ENCODE measurements at places on chromosomes 2 and 18.

- no peak for DNase-seq
Measured at GRCh38 chr2:222798528-222798927, 62.3 kb upstream of the ACSL3 start.

GRCh38 chr2:108612153-108612513 is 77.9 kb downstream of the LIMS1 start:
- DNase-seq = no peak

DNA sequence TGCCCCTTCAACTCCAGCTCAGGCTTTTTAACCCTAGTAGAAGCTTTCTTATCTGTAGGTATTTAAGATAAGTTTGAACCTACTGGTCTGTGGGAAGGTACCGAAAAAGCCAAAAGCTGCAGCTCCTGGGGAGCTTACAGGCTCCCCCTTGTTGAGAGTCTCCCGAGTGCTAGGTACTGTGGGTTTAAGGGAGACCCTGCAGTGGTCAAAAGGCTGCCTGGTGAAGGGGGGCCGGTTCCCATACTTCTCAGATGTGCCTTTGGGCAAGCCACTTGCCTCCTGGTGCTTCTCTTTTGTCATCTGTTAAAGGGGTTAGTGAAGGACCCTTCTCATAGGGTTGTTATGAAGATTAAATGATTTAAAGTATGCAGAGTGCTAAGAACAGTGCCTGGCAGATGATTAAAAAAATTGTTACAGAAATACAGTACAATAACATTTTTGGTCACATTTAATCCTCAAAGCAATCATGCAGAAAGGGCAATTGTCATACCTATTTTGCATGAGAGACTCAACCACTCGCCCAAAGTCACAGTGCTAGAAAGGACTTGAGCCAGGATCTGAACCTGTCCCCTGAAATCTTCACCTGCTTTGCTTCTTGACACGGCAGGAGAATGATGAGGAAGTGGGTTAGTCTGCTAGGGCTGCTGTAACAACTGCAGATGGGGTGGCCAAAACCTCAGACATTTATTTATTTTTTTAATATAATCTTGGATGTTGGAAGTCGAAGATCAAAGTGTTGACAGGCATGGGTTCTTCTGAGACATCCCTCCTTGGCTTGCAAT is 62.5 kb downstream of the NEDD4L start:
- no peak for DNase-seq

DNA sequence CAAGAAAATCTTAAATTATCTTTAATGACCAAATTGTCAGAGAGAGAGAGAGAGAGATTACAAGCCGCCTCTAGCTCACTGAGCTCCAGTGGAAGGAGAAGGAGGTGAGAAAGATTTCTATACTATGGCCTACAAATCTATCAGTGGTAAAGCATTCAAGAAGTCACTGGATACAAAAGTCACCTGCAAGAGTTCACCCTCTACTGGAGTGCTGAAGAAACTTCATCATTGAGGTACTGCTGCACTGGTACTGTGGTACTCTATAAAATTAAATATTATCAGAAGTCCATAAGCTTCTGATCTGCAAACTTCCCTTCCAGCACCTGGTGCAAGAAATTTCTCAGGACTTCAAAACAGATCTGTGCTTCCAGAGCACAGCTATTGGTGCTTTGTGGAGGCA is 48.3 kb upstream of the AGPS start:
- no peak for DNase-seq

- no peak for DNase-seq
Measured at GRCh38 chr2:14072338-14072737, 560.2 kb upstream of the LRATD1 start.

GRCh38 chr18:6994056-6994770 is 123.4 kb downstream of the LAMA1 start:
- DNase-seq = no peak

GRCh38 chr2:215738351-215738750 is 275.0 kb downstream of the MREG start:
- no peak for DNase-seq

DNA sequence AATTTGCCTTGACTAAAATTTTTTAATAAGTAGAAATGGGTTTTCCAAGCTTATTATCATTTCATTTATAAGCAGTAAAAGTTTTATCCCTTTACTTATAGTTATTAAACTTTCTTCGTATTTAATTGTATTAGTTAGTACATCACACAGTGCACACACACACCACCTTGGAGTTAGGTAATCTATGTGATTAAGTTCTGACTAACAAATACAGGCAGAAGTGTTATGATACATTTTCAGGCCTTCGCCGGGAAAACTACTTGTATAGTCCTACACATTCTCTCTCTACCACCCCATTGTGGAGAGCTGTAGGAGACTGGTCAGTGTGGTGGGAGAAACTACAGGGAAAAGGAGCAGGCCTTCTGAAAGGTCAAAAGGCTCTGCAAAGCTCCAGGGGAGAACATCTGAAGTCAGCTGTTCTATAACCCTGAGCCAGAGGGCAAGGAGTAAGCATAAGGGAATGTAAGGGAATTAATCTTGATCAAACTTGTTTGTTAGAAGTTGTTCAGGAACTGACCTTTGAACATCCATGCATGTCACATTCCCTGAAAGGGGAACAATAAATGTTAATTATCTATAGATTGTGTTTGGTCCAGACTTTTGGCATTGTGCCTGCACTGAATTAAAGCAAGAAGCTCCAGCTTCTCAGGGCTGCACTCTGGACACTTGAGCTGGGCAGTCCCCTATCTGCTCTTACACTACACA is 231.7 kb downstream of the FSIP2 start:
- DNase-seq = no peak

GRCh38 chr2:65647249-65647842 is 214.9 kb upstream of the SPRED2 start:
- DNase-seq = no peak

DNA sequence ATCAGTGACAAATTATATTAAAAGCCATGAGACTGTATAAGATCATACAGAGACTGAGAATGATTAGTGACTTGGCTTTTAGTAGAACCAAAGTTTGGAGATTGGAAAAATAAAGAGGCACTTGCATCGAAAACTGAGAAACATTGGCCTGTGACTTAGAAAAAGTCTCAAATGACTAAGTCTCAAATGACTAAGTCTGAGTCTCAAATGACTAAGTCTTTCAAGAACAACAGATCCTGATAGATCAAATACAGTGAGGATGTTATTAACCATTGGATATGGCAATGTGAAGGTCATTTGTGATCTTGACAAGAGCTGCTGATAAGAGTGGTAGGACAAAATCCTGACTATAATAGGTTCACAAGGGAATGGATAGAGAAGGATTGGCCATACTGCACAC is 135.5 kb upstream of the FANCL start:
- DNase-seq = no peak

GRCh38 chr2:190533968-190534309 is 583 bp downstream of the NEMP2 start:
- peak; percentile 45 for DNase-seq

Measured in stimulated activated naive CD4-positive, alpha-beta T cell (primary cell).